ENCODE measurements at places on chromosomes 3 and 15. TPM values are rescaled to one million over a fixed set of nuclear protein-coding genes. Genes with fewer than 3 reads are reported as not detected.

DNA sequence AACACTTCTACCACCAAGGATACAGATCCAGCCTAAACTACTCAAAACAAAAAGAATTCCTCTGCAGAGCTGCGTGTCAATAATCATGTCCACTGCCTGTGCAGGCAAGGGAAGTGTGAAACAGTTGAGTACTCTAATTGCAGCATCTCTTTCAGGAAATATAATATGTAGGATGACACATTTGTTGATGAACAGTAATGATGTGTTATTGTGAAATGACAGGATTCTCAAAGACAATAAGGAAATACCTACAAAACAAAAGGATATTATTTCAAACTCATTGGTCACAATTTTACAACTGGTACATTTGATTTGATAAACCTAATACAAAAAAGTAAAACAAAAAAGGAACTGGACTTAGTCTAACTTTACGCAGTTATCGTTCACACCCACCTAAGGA lies 4.4 kb downstream of the SPG11 start:
- no peak overlapping the region for H3K4me3 ChIP-seq
- no peak overlapping the region for H3K27ac ChIP-seq
- DNase-seq: no peak

- no peaks in the 10 kb centered on the region for H3K27me3 ChIP-seq
- peak overlapping the region; percentile 91 for H3K27ac ChIP-seq
- H3K36me3 ChIP-seq: peaks cover 27% of the 10 kb centered on the region
Measured at GRCh38 chr15:63050731-63051155, 8.2 kb downstream of the TPM1 start.

DNA sequence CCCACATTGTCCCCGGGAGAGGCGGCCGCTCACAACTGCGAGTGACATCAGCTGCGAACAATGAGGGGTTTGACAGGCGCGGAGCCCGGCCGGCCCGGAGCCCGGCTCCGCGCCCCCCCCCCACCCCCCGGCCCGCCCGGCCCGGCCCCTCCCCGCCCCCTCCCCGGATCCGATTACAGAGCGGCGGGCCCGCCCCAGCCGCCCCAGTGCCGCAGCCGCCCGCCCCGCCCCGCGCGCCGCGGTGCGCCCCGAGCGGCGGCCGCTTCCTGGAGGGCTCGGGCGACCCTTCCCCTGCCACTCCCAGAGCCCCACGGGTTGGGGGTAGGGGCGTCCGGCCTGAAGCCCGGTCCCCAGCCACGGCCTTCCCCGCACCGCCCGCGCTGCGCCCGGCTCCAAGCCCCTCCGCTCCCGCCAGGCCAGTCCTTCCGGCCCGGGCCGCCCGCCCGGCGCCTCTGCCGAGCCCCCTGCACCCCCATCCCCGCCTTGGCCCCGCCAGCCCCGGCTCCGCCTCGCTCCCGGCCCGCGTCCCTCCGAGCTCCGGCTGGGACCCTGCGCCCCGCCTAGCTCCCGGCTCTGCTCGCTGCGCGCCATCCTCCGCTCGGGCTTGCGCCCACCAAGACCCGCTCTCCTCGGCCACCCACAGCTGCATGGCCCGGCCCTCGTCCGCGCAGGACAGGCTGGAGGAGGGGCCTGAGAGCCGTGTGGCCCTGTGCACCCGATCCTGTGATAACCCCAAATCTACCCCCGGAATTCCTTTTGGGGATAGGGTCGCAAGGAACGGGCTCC lies at the start of gene PCBP4:
Gene PCBP4 (minus strand): TSS at position 71 of the 786 bp plus-strand sequence. CDS start 6,214 bp downstream, outside the sequence.
- H3K27me3 ChIP-seq: no peaks in the 10 kb centered on the region
- H3K4me1 ChIP-seq: peaks cover 30% of the 10 kb centered on the region
- H3K27ac ChIP-seq: peak within 1 kb of the TSS; percentile 95
- H3K36me3 ChIP-seq: no peaks in the 10 kb centered on the region
- peak within 1 kb of the TSS; percentile 62 for H3K4me3 ChIP-seq

DNA sequence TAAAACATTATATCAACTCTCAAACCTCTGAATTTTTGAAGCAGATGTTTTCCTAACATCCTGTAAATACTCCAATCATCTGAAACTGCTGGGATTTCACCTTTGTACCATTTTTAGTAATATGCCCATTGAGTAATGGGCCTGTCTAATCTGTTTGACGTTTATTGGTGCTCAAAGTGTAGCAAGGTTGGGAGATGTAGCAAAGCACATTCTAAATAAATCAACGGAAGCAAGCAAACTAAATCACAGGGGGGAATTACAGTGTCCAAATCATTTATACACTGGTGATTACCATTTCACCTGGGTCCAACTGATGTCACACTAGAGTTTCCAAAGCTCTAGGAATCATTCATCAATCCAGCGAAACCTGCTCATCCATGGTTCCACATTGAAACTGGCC lies 518.7 kb upstream of the TBL1XR1 start:
- no peak overlapping the region for H3K27ac ChIP-seq
- no peak overlapping the region for H3K4me3 ChIP-seq
- H3K4me1 ChIP-seq: peaks cover 18% of the 10 kb centered on the region
- no peak for DNase-seq
- no peaks in the 10 kb centered on the region for H3K36me3 ChIP-seq

DNA sequence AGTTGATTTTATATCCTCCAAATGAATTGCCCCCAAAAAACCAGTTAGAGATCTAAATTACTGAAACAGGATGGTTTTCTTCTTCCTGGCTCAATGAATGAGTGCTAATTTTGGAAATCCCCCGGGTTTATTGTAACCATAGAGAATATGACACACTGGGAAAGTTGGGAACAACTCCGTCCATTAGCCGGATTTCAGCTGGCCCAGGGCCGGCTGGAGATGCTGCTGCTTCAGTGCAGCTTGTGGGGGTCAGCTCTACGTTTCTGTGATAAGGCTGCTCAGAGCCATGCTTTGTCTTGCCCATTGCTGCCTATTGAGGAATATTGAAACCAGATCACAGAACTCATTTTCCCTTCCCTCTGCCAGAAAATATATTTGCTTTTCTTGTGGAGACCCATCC lies 20.3 kb downstream of the GYG1 start:
- H3K36me3 ChIP-seq: peaks cover 89% of the 10 kb centered on the region
- DNase-seq: no peak
- peaks cover 33% of the 10 kb centered on the region for H3K4me1 ChIP-seq
- H3K27me3 ChIP-seq: no peaks in the 10 kb centered on the region
- H3K27ac ChIP-seq: peak overlapping the region; percentile 68
- H3K4me3 ChIP-seq: no peak overlapping the region

DNA sequence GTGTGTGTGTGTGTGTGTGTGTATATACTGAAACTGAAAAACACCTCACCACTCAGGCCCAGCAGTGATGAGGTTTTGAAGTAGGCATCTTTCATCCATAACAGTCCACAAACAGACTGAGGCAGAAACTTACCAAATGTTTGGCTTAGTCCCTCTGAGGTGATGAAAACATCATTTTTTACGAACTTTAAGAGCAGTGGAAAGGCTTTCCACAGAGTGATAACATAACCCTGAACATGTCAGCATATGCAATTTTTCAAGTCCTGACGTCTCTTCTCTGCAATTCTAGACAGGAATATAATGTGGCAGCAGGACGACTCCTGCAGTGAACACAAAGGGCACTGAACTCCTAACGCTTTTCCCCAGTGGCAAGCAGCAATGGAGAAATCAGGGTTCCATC lies 247.0 kb upstream of the THBS1 start:
- H3K27ac ChIP-seq: no peak overlapping the region
- no peaks in the 10 kb centered on the region for H3K36me3 ChIP-seq
- H3K4me3 ChIP-seq: no peak overlapping the region

- H3K27ac ChIP-seq: no peak overlapping the region
- peaks cover 22% of the 10 kb centered on the region for H3K4me1 ChIP-seq
- H3K27me3 ChIP-seq: no peaks in the 10 kb centered on the region
Measured at GRCh38 chr3:25781145-25781757, 2.0 kb downstream of the NGLY1 start.

DNA sequence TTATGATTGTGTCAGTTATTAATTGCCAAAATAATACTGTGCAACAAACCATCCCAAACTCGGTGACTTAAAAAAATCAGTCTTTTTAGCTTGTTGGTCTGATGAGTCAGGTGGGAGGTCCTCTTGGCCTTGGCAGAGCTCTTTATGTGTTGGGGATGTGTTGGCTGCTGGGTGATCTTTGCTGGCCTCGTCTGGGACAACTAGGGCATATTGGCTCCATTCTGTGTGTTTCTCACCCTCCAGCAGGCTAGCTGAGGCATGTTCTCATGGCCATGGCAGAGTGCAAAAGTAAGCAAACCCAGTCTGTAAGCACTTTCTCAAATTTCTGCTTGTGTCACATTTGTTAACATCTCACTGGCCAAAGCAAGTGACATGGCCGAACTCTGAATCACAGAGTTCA lies 251.6 kb downstream of the RPLP1 start:
- DNase-seq: no peak
- H3K27me3 ChIP-seq: no peaks in the 10 kb centered on the region
- no peaks in the 10 kb centered on the region for H3K36me3 ChIP-seq
- no peak overlapping the region for H3K4me3 ChIP-seq

DNA sequence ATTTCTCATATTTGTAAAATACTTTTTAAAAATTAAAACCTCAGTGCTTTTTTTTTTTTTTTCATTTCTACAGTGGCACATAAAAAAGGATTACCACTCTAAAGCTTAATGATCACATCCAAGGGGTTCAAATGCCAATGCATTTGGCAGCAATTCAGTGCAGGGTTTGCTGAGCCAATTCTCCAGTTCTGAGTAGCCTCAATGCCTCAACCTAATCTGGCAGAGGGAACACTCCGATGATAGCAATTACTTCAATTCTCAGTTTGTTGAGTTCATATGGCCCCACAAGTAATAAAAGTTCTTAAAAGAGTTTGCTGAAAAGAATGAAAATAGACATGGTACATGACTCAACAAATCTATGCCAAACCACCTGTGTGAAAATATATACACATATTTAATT lies 79.3 kb upstream of the RBMS3 start:
- no peak for DNase-seq
- no peaks in the 10 kb centered on the region for H3K4me1 ChIP-seq
- H3K27ac ChIP-seq: no peak overlapping the region
- H3K4me3 ChIP-seq: no peak overlapping the region

DNA sequence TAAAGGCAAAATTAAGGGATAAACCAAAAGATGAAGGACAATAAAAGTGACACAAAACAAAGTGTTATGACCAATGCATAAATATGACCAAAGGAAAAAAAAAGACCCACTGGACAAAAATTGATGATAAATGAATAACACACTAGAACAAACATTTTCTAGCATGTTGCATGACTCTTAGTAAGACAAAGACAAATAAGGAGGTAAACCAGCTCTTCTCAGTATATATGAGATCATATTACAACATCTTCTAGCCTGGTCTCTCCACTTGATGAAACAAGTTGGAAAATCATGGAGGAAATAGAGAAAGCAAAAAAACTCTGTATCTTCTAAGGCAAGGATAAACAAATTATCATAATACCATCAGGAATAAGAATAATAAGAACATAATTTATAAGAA lies 163.9 kb upstream of the GBE1 start:
- H3K27me3 ChIP-seq: no peaks in the 10 kb centered on the region
- no peaks in the 10 kb centered on the region for H3K36me3 ChIP-seq
- no peak for DNase-seq
- H3K27ac ChIP-seq: no peak overlapping the region

GRCh38 chr15:98282656-98283332 lies 322.3 kb downstream of the ARRDC4 start:
- no peak for DNase-seq
- no peaks in the 10 kb centered on the region for H3K4me1 ChIP-seq
- H3K36me3 ChIP-seq: no peaks in the 10 kb centered on the region
- peaks cover 3% of the 10 kb centered on the region for H3K27me3 ChIP-seq

DNA sequence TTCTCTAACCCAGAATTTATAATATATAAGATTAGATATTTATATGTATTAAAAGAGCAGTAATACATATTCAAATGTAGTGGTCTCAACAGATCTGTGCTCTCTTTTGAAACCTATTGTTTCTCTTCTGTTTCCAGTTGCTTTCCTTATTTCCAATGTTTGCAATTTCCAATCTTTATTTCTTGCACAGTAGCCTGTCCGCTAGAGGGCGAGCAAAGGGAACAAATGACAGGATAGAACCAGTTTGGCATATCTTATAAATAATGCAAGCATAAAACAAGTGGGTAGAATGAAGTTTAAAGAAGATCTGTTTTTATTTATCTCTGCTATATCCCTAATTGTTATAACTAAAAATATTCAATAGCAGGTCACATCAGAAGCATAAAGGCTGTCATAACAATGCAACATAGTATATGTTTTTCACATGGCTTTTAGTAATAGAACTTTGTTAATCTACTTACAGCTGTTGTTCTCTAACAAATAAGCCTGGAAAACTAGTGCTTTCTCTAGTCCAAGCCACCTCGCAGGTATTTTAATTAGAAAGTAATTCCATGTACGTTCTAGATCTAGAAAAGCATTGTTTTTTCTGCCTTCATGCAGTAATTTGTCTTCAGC lies 15.1 kb upstream of the TCAIM start:
- H3K4me3 ChIP-seq: no peak overlapping the region
- peak; percentile 21 for DNase-seq
- H3K36me3 ChIP-seq: no peaks in the 10 kb centered on the region
- H3K27ac ChIP-seq: no peak overlapping the region
- no peaks in the 10 kb centered on the region for H3K27me3 ChIP-seq

The SAMMSON gene
- not detected for total RNA-seq

The CIB2 gene
- total RNA-seq: 17.8 TPM
